ENCODE measurements at places on chromosomes 11 and 22.

- no peak for DNase-seq
These were observed 571.7 kb downstream of the METTL15 start for GRCh38 chr11:28679795-28680468.

DNA sequence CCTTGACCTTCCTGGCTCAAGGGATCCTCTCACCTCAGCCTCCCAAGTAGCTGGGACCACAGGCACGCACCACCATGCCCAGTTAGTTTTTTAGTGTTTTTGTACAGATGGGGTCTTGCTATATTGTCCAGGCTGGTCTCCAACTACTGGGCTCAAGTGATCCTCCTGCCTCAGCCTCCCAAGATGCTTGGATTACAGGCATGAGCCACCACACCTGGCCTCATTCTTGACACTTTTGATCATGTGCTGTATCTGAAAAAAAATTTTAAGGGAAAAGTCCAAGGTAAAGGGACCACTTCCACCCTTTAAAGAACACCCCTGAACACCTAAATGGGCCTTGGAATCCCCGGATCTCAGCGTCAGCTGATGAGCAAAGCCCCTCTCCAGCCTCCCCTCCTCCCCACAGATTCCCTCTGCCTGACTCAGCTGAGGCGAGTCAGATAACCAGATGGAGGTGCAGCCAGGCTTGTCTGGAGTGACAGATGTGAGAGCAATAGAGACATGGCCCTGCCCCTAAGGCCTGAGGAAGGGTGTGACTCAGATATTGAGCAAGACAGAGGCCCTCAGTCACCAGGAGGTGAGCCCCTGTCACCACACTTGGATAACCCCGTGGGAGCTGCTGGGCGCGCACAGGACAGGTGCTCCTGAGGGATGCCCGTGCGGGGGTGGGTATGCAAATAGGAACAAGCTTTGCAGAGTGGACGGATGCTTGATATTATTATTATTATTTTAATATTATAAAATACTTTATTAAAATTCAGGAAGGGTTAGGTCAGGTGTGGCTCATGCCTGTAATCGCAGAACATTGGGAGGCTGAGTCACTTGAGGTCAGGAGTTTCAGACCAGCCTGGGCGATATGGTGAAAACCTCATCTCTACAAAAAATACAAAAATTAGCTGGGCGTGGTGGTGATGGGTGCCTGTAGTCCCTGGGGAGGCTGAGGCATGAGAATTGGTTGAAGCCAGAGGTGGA is 5.0 kb upstream of the CCDC88B start:
- DNase-seq: peak; percentile 69

GRCh38 chr22:44088976-44089570 is 65.0 kb downstream of the PARVB start:
- peak; percentile 51 for DNase-seq

GRCh38 chr22:40479887-40480538 is 109.6 kb downstream of the SGSM3 start:
- DNase-seq: no peak

DNA sequence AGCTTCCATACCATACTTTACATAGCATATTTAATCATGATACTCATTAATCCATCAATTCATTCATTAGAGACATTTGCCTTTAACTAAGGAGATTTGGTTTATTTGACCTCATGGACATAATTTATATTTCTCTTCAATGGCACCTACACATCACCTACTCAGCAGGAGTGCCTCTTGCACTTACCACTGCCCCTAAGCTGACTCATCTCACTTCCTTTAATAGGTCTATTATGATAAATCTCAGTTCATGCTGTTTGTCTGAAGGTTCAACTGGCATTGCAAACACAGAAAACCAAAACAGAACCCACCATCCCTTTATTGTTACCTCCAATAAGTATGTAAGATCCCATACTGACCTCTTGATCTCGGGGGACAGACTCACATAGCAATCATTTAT is 186.7 kb downstream of the LUZP2 start:
- no peak for DNase-seq

GRCh38 chr11:77309401-77310085 is 8.1 kb upstream of the GDPD4 start:
- DNase-seq: no peak

- DNase-seq: no peak
These were observed 62.0 kb downstream of the STK33 start for GRCh38 chr11:8531982-8532381.

GRCh38 chr11:44565953-44566949 is 788 bp downstream of the CD82 start:
- no peak for DNase-seq

DNA sequence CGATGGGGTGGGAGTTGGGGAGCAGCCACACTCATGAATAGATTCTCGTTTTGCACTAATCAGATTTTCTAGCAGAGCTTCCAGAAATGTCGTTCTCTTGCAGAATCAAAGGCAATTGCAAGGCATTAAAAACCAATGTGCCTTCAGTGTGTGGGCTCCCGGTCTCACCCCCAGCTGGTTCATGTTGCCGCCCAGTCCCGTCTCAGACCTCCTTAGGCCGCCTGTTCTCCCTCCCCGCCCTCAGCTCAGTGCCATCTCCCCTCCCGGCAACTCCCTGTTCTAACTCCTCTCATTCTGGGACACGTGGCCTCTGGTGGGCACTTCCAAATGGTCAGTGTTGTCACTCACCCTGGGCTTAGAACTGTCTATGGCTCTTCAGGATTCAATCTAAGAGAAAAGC is 42.5 kb upstream of the SMIM38 start:
- no peak for DNase-seq

DNA sequence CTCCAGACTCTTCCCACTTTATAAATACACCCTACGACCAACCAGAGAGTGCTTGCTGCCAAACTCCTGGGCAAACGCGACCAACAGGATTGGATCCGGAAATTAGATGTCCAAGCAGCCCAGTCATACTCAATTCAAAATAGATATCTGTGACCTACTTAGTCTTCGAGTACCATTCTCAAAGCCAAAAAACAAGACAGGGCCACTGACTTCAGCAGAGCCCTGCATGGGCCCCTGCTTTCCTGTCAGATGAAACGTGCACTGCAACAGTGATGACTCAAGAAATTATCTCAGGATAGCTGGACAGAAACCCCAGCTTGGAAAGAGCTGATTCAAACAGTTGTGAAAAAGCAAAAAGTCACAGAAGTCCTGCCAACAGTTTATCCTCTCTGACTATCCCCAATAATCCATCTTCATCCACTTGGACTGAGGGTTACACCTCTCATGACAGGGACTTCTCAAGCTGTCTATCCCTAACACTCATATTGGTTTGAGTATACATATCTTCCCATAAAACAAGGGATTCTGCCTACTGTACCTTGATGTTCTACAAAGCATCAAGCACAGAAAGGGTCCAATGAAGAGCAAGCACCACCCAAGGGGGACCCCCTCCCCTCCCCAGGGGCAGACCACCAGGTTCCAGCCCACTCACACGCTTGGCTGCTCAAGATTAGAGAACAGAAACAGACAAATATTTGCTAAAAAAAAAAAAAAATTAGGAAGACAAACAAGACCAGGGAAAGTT is 17.4 kb downstream of the SMCO4 start:
- DNase-seq: no peak

DNA sequence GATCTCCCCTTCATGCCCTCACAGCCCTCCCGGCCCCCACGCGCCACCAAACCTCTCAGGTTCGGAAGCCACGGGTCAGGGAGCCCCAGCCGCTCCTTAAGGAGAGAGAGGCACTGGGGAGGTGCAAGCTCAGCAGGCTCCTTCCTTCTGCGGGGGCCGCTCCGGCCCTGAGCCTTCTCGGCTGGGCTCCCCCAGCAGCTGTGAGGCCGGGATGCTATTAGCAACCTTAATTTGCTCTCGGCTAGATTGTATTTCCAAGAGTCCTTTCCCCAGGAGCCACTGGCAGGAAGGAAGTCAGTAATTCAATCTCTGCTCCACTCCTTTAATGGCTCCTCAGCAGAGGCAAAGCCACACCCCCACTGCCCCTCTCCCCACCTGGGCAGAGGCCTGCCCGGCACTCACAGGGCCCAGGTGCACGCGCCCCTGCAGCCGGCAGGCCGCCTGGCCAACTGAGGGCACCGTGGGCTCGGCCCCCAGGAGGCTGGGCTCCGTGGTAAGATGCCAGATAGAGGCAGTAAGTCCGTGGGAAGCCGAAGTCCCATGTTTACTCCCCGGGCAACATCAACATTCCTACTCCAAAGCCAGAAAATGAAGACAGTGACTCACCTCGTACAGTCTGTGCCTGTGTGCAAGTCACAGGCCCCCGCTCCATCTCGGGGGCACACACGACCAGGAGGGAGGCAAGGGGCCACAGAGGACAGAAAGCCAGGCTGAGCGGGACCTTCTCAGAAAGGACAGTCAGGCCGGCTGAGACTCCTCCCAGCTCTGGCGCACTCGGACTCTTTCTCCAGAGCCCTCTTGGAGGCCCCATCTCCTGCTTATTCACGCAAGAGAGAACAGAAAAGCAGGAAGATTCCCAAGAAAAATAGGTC is 5.2 kb downstream of the IGSF9B start:
- DNase-seq: peak; percentile 73

DNA sequence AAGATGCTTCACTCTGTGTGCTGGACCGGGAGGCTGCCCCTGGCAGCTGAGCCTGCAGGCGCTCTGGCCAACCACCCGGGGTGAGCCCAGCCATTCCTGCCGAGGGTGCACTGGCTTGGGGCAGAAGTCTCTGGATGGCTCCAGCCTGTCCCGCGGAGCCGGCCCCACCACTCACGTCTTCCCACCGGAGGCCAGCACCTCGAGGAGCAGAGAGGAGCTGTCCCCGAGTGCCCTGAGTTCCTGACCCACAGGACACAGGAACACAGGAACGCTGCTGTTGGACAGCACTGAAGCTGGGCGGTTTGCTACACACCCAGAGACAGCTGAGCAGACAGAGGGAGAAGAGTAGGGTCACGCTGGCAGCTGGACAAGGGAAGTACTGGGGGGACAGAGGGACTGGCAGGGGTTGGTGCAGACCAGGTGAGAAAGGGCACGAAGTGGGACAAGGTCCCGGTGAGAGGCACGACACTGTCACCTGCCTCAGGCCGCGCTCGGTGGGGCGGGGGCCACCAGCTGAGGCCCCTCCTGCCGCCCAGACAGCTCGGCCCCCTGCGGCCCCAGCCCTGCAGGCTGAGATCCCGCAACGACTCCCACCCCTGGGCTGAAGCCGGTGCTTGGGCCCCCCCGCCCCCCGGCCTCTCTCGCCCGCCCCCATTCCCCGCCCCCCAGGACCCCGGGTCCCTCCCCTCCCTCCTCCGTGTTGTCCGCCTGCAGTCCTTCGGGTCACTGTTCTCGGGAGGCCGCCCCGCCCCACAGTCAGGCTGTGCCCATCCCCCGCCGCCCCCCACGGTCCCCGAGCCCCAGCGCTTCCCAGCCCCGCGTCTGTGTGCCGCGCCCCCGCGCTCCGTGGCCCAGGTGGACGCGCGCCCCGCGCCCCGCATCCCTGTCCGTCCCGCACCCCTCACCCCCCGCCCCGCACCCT is 624 bp upstream of the B4GALNT4 start:
- DNase-seq: no peak

- no peak for DNase-seq
These were observed 7.5 kb downstream of the CFAP68 start for GRCh38 chr11:111886844-111887243.

Measured in NCI-H446 (cell line).